ENCODE measurements at places on chromosomes 5 and 9. TPM values are rescaled to one million over a fixed set of nuclear protein-coding genes. Genes with fewer than 3 reads are reported as not detected.
A peak's percentile ranks its signal among the peaks of the same experiment; 100 is the strongest.

SOX30 gene
- 0.07 TPM for total RNA-seq

DNA sequence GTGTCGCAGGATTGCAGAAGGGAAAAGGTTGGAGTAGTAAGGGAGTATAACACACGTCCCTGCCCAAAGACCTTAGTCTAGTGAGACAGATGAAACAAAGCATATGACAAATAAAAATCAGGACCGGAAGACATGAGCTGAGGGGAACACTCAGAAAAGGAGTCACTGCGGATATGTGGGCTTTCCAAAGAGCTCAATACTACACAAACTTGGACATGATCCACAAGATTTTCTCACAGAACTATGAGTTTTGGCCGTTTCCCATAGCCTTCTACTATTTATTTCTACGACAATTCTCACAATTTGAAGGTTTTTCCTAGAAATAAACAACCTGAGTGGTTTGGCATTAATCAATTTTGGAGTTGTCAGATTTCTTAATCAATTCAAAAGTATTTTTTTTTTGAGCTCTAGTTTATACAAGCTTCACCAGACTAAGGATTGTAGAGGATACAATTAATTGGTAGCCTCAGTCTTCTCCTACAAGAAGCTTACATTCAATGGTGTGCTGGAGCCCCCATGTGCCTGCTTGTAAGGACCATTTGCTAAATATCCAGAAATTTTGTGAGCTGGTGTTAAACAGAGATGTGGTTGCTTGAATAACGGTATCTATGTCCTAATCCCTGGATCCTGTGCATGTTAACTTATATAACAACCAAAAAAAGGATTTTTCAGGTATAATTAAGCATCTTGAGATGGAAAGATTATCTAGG is 91.4 kb downstream of the ADAMTS12 start:
- no peak for DNase-seq

DNA sequence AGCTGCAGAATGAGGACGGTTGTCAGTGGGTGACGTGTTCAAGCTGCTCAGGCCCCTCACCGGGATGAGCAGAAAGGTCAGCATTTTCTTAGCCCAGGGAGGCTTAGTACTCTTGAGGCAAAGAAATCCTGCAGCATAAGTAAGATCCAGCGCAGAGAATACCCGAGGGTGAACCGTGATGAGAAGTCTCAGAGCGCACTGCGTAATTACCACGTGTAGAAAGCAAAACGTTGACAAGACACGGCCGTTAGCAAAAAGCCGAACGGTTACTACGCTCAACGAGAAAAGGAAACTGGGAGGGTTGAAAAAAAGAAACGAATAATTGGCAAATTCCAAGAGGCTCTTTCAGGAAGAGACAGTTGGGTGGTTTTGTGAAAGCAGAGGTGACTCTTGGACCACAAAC is 104.0 kb downstream of the COL23A1 start:
- no peak for DNase-seq

DNA sequence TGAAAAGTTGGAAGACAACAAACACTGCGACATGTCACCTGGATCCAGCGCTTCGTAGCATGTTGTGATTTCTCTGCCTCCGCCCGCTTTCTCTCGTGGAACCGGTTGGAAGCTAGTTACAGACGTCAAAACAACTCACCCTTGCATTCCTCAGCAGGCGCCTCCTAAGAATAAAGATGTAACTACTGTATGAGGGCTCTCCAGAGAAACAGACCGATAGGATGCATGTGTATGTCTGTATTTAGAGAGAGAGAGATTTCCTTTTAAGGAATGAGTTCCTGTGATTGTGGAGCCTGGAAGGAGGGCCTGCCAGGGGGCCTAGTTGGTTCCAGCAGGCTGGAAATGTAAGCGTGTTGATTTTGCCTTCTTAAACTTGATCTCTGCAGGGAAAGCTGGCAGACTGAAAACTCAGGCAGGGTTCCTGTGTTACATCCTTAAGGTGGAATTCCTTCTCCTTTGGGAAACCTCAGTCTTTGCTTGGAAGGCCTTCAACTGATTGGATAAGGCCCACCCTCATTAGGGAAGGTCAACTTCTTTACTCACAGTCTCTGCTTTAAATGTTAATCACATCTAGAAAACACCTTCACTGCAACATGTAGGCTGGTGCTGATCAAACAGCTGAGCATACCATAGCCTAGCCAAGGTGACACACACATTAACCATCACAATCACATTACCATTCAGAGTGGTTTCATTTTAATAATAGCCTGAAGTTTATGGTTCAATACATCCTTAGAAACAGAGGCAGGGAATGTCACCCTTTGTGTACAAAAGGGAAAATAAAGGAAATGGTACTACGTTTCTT is 163.8 kb downstream of the SYK start:
- DNase-seq = peak; percentile 18

DNA sequence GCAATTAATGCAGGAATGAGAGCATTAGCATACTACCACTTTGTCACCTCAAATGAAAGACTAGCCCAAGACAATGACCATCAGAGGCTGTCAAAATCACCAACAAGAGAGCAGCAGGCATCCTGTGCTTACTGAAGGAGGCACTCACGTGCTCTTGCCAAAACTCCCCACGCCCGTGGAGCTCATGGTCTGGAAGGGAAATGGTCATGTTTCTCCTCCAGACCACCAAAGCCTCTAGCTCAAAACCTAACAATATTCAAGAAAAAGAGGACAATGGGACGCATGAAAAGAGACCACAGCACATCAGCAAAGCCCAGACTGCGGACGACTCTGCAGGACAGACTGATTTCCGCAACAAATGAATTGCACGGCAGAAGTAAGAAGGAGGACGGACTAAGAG is 12.8 kb downstream of the AKNA start:
- DNase-seq = no peak

Data from cardiac muscle cell (in vitro differentiated cells and primary cell).